ENCODE measurements at places on chromosomes 1 and 21. TPM values are rescaled to one million over a fixed set of nuclear protein-coding genes. Genes with fewer than 3 reads are reported as not detected.

FLAD1 gene
- polyA plus RNA-seq, result 31.5 TPM

RGS16 gene
- polyA plus RNA-seq, result 0.07 TPM

GART gene
- 28.6 TPM for polyA plus RNA-seq

GRIK3 gene
- not detected for polyA plus RNA-seq

MRAP gene
- polyA plus RNA-seq, result not detected

C1orf94 gene
- polyA plus RNA-seq, result not detected

ABCA4 gene
- polyA plus RNA-seq, result not detected

CFHR2 gene
- not detected for polyA plus RNA-seq

MAN1C1 gene
- 1.2 TPM for polyA plus RNA-seq

FAM78B gene
- not detected for polyA plus RNA-seq

LCE2B gene
- not detected for polyA plus RNA-seq

LMX1A gene
- not detected for polyA plus RNA-seq

Data from CD14-positive monocyte (primary cell).